ENCODE measurements at places on chromosomes 6 and 20.
A peak's percentile ranks its signal among the peaks of the same experiment; 100 is the strongest.

GRCh38 chr6:134041093-134041492 lies 11.3 kb downstream of the SLC2A12 start:
- DNase-seq = no peak

GRCh38 chr6:162727322-162728182 lies at the start of the genes PACRG and PRKN:
Gene PACRG, plus strand, starts transcription at chr6:162727974.
Gene PRKN, minus strand, starts transcription at chr6:162727766.
- DNase-seq = peak; percentile 94

DNA sequence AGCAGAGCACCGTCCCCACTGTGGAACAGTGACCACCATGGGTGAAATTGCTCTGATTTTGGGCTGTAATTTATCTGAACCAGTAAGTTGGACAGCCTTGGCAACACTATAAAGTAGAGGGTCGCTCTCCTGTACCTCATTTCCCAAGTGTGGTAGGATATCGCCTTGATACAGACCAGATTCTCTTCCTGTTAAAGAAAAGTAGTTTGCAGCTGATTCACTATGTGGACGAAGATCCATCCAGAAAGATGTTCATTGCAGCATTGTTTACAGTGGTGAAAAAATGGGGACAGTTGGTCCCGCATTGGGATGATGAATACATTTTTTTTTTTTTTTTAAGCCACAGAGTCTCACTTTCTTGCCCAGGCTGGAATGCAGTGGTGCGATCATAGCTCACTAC lies 74.3 kb downstream of the SLX4IP start:
- no peak for DNase-seq

- DNase-seq = no peak
Observed at GRCh38 chr6:116406678-116407345, 36.1 kb downstream of the DSE start.
